ENCODE measurements at places on chromosomes 6 and 20.

DNA sequence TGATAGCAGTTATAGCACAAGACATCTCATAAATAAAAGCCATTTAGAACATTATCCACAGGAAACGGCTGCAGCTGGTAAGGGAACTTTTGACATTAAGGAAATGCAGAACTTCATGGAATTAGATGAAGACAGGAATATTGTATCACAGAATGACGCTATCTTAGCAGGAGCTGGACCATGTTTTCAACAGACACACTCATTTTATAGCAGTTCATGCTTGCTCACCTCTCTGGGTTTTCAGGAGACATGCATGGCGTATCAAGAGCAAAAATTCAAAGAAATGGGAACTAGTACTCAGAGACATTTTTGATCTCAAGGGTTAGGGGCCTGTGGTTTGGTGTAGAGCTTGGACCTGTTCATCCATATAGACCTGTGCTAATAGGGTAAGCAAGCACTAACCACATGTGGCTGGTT is 125.0 kb downstream of the FYN start:
- no peak for DNase-seq

DNA sequence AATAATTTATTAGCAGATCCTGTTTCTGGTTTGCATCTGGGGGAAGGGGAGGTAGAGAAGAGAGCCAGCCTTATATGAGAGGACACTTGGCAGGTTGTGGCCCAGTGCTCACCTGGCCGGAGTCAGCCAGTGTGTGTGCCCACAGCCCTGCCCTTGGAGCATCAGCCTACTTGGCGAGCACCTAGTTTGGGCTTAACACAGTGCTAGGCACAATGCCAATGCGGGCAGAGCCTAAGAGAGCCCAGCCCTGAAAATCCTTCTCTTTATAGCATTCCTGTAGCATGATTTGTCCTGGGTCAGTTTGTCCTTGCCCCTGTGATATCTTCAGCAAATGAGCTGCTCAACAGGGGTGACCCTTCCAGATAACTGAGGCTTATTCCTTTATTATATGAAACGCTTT is 73.0 kb downstream of the SLX4IP start:
- no peak for DNase-seq

DNA sequence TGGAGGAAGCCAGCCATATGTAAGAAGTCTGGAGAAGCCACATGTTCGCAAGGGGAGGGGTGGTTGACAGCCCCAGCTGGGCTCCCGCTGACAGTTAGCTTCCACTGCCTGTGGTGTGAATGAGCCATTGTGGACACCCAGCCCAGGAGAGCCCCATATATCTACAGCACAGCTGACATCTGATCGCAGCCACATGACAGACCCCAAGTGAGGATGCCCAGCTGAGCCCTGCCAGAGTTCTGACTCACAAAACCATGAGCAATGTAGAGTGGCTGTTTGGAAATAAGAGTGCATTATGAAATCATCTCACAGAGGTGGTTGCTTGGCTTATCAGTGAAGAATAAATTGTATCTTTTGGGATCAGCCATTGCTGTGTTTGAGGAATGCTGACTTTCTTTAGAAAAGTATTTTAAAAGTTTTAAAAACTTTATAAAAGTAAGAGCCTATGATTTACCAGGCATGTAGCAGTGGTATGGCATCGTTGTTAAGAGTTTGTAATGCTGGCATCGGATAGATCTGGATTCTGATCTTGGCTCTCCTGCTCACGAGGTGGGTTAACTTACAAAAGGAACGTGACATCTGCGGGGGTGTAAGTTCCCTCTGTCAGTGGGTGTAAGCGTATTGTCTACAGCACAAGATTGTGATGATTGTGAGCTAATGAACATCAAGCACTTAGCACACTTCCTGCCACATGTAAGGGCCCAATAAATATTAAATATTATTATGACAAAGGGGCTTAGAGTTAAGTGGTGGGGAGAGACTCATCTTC is 24.1 kb downstream of the CFAP61 start:
- DNase-seq: no peak

GRCh38 chr6:43814111-43814510 is 44.1 kb downstream of the VEGFA start:
- no peak for DNase-seq

DNA sequence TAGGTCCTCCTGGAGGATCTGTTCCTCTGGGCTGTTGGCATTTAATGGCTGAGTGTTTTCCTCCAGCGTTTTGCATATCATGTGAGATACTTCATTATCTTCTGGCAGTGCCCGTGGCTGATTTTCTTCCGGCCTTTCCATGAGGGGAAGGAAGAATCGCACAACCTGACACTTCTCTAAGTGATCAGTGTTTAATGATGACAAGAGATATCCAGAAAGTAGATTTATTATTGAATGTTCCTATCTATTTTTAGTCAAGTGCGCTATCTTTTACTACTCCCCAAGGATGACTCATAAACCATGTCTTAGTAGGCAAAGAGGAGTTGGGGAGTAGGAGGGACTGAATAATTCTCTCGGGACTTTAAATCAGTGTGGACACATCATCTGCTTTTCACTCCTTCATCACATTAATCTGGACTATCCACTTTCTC is 149.7 kb downstream of the PLCB4 start:
- no peak for DNase-seq

DNA sequence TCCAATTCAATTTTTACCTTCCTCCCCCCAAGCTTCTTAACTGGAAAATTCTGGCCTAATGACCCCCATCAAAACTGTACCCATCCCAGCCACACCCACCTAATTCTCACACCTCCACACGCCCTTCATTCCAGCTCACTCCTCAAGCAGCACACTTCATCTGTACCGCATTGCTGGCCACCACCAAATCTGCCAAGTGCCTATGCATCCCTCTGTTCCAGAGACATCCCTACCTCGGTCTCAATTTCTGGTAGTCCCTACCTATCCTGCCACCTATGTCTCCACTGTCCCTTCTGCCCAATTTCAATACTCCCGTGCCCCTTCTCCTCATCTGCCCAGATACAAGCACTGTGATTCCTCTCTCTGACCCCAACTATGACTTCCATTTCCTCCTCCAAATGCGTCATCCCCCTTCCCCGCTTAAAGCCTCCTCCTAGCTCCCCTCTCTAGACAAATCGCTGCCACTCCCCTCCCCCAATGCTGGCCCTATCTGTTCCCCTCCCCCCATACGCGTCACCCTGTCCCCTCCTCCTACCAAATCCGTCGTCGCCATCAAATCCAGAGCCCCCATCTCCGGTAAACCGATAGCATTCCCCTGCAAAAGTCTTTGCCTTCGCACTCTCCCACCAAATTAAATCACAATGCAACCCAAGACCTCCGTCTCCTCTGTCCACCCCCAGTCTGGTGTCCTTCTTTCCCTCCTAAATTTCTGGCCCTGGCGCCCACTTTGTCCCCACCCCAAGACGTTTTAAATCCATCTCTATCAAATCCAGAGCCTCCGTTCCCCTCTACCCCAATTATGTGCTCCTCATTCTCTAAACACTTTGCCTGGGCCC is 1.2 kb downstream of the MTCH1 start:
- peak; percentile 50 for DNase-seq

DNA sequence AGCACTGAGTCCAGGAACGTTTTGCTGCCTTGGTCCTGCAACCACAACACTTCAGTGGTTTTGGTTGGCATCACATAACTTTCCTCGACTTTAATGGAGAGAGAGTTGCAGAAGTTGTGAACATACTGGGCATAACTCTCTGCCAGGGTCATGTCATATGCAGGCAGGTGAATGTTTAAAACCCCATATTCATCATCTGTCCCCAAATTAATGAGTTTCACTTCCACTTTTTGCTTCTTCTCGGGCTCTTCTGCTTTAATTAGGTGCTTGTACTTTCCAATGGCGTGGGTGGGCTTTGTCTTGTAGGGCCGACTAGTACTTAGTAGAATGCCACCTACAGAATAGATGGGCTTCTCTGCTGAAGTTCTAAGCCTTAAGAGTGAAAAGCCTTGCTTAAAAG is 45.2 kb upstream of the TFAP2A start:
- no peak for DNase-seq

GRCh38 chr6:14664621-14665315 is 547.2 kb downstream of the CD83 start:
- no peak for DNase-seq

GRCh38 chr6:109053336-109053735 is 41.3 kb downstream of the SESN1 start:
- DNase-seq: no peak

GRCh38 chr6:77686931-77687330 is 34.1 kb downstream of the MEI4 start:
- no peak for DNase-seq

DNA sequence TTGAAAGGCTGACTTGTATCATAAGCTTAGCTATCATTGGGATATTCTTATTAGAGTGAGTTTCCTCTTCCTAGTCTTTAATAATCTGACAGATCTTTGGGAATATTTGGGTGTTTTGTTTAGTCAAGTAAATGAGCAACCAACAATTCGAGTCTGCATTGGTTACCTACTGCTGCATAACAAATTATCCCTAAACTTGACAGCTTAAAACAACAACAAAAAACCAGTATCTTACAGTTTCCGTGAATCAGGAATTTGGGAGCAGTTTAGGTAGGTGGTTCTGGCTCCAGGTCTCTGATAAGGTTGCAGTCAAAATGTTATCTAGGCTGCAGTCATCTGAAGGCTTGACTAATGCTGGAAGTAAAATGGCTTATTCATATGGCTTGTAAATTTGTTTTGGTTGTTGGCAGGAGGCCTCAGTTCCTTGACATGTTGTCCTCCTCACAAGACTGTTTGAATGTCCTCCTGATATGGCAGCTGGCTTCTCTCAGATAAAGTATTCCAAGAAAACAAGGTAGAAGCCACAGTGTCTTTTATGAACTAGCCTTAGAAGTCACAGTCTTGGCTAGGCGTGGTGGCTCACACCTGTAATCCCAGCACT is 7.2 kb downstream of the GTF3C6 start:
- DNase-seq: no peak

GRCh38 chr20:53706008-53706465 is 112.4 kb upstream of the ZNF217 start:
- no peak for DNase-seq

GRCh38 chr6:20280288-20280621 is 68.0 kb upstream of the MBOAT1 start:
- no peak for DNase-seq

- no peak for DNase-seq
These were observed 58.4 kb downstream of the TRAM2 start for GRCh38 chr6:52518279-52518945.

- no peak for DNase-seq
These were observed 19.8 kb upstream of the MYL9 start for GRCh38 chr20:36521526-36521925.

- DNase-seq: no peak
These were observed 221.3 kb downstream of the GRIK2 start for GRCh38 chr6:101614774-101615173.

- no peak for DNase-seq
These were observed 64.4 kb upstream of the KCNG1 start for GRCh38 chr20:51087266-51087665.

- no peak for DNase-seq
These were observed 8.8 kb upstream of the RSPH3 start for GRCh38 chr6:159008656-159009288.

GRCh38 chr6:149271348-149272340 is 45.9 kb upstream of the TAB2 start:
- DNase-seq: peak; percentile 36

GRCh38 chr20:63554361-63555278 is 661 bp downstream of the FNDC11 start:
- no peak for DNase-seq

- DNase-seq: no peak
These were observed 38.7 kb upstream of the SMIM28 start for GRCh38 chr6:138339024-138339423.

DNA sequence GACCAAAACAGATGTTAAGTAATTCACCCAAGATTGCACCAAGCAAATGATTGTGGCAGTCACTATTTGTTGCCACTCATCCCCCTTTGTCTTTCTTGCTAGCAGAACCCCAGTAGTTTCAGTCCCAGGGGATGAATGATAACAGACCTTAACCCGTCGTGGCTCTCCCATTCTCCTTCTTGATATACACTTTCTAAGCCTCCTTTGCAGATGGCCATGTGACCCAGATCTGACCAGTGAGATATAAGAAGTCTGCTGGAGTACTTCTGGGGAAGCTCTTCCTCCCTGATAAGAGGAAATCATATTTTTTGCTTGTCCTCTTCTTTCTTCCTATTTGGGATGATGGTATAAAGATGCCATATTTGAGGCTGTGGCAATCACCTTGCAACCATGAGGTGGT is 9.6 kb upstream of the SH3BGRL2 start:
- no peak for DNase-seq

DNA sequence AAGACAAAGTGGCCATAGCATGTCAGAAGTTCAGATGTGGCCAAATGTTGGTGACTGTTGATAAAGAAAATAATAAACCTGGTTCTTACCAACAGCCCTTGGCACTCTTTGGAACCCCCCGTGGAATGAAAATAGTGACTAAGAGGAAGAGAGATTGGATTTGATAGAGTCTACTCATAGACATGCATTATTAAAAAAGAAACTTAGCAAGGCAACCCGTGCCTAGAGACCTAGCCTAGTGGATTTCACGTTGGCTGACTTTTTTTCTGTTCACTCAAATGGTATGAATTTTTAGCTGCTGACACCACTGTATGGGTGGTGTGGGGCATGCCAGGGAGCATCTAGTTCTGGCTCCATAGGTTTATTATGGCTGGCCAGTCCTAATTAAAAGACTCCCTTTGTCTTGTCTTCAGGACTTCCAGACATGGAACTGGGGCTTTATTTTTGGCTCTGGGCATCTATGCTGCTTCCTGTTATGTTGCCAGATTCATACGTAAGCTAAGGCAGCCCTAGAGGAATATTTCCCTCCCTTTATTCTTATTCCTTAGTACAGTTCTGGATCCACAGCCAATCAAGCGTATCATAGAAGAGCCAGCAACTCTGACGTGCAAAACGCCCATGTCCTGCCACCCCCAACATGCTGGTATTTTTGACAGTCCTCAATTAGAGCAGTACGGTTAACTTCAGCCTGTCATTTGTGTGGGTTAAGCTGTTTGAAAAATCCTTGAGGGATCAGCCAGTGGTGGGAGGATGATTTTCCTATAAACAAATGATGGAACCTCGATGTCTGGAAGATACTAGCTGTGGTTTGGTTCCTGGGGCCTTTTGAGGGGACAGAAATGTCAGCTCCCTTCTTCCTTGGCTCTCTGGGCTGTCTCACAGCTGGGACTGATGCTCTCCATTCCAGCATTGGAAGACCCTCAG is 127.5 kb downstream of the ISM1 start:
- DNase-seq: no peak

DNA sequence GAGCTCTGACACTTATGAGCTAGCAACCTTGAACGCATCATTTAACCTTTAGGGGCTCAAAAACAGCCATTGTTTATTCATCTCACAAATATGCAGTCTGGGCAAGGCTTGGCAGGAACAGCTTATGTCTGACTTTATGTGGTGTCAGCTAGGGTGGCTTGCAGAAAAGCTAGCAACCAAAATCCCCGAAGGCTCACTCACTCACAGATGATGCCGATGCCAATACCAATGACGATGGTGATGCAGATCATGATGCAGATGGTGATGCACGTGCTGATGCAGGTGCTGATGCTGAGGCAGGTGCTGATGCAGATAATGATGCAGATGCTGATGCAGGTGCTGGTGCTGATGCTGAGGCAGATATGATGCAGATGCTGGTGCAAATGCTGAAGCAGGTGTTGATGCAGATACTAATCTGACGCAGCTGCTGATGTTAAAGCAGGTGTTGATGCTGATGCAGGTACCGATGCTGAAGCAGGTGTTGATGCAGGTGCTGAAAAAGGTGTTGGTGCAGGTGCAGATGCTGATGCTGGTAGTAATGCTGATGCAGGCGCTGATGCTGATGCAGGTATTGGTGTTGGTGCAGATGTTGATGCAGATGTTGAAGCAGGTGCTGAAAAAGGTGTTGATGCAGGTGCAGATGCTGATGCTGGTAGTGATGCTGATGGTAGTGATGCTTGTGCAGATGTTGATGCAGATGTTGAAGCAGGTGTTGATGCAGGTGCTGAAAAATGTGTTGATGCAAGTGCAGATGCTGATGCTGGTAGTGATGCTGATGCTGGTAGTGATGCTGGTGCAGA is 195.6 kb downstream of the NFATC2 start:
- DNase-seq: no peak

Measured in activated CD4-positive, alpha-beta T cell treated with anti-CD3 and anti-CD28 coated beads, Interleukin-2, amount 50 U/mL, for 24 hours (primary cell).